Stimulated activated CD4-positive, alpha-beta T cell treated with anti-CD3 and anti-CD28 coated beads, Interleukin-1b, Interleukin-23, amount 100 ng/mL, for 4 hours (primary cell): ENCODE measurements at places on chromosomes 16 and 17.

DNA sequence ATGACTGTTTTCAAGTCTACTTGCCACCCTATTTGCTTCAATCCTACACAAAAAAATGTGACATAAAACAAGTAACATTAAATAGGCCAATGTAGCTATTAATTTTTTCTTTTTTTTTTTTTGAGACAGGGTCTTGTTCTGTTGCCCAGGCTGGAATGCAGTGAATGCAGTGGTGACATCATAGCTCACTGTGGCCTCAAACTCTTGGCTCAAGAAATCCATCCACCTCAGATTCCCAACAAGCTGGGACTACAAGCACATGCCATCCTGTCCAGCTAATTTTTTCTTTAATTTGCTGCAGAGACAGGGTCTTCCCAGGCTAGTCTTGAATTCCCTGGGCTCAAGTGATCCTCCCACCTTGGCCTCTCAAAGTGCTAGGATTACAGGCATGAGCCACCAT is 29.4 kb downstream of the ANKFY1 start:
- DNase-seq: no peak

- no peak for DNase-seq
Measured at GRCh38 chr17:30819971-30820705, 4.4 kb downstream of the CRLF3 start.

GRCh38 chr17:55632236-55632635 is 90.4 kb downstream of the TMEM100 start:
- DNase-seq: no peak

DNA sequence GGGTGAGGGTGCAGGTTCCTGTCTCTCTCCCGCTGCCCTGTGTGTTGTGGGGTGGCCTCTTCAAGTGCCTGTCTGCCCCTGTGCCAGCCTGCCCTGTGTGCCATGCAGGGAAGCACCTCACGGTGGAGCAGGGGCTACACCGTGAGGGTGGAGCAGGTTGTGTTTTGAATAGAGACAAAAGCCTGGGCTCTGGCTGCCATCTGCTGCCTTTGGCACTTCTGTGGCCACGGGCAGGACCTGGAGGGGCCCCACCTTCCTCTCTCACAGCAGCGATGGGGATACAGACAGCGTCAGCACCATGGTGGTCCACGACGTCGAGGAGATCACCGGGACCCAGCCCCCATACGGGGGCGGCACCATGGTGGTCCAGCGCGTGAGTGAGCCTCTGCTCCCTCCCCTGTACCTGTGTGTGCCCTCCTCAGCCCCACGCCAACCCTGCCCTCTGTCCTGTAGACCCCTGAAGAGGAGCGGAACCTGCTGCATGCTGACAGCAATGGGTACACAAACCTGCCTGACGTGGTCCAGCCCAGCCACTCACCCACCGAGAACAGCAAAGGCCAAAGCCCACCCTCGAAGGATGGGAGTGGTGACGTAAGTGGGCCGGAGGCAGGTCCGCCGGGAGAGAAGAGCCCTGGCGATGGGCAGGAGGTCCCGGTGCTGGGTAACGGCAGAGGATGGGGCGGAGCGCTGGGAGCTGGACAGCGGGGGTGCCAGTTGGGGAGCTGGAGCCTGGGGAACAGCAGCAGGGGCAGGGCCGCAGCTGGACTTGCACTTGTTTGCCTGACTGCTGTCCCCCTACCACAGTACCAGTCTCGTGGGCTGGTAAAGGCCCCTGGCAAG is 5.4 kb upstream of the C17orf107 start:
- no peak for DNase-seq

GRCh38 chr17:2343421-2343820 is 6.1 kb downstream of the SGSM2 start:
- no peak for DNase-seq

DNA sequence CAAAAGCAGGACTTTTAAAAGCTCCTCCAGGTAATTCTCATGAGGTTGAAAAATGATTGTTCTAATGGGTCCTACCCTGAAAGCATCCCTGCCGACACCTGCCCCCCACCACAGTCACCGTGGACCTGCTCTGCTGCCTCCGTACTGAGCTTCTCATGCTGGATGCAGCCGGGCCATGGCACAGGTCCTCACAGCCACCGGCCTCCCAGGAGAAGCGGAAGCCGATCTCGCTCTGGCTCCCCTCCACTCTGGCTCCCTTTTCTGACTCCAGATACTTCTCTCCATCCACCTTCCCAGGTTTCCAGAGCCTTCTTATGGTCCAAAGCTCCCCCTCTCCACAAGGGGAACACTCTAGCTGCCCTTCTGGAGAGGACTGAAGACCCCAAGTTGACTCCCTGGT is 10.2 kb downstream of the RPRML start:
- no peak for DNase-seq

DNA sequence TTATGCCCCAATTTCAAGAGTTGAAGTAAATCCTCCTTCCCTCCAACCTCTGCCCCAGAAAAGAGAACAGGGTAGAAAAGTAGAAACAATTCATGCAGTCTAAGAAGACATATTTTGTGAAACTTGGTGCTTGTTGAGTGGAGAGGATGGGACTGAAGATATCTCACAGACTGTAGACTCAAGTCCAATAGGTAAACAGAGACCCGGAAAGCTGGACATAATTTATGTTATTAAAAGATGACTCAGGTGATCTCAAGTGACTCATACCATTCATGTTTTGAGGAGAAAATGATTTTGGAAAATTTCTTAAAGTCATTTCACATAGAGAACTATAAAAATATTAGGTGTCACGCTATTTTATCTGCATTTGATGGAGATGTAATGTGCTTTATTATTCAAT is 203.1 kb upstream of the SOX9 start:
- DNase-seq: no peak

- no peak for DNase-seq
Measured at GRCh38 chr17:73089322-73090317, 2.9 kb downstream of the SLC39A11 start.

DNA sequence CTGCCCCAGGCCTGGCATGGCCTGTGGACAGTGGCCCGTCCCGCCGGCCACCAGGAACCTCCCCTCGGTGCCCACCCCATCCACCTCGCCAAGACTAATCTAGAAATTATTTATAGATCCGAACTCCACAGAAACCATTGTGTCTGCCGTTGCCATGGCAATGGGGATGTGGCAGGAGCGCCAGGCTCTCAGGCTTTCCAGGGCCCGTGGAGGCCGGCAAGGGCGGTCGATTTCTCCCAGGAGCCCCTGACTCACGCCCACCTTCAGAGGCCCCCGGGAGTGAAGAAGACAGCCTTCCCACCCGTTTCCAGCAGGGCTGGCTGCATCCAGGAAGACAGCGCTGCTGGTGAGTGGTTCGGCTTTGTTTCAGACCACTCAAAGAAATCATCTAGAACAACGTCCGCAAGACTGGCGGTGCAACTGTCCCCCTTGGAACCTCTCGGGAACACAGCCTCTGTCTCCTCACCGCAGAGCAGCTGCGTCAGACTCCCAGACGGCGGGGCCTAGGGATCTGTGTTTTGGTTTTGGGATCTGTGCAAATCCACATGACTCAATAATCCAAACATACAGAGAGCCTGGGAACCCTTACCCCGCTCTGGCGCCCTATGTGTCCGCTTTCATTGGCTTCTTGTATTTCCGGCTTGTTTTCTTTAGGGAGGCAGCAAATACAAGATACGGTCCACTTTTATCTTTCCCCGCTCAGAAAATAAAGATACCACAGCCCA is 48.5 kb upstream of the ZCCHC14 start:
- no peak for DNase-seq

- peak; percentile 63 for DNase-seq
Measured at GRCh38 chr17:2814481-2815341, 18.5 kb downstream of the RAP1GAP2 start.

DNA sequence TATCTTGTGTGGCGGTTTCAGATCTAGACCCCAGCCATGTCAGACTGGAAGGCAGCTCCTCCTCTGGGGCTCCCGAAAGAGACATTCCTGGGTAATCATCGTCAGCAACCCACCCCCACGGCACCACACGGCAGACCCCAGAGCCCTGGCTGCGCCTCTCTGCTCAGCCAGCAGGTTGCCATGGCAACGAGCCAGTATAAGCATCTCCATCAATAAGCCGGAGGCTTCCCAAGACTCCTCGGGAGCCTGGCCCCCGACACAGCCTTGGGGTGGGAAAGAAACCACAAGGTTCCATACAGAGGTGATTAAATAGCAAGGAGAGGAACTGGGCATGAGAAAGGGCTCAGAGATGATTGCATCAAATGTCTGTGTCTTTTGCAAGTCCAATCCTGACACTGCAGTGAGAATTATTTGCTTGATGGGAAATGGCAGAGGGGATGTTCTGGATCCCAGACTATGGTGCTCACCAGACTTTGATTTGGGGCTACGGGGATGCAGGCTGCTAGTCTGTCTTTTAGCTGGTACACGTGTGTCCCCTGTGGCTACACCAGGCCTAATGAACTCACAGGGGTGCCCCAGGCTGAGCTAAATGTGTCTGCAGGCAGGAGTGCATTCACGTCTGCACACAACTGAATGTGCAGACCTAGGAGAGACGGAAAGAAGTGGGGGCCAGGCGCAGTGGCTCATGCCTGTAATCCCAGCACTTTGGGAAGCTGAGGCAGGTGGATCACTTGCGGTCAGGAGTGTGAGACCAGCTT is 320.5 kb upstream of the TNRC6C start:
- DNase-seq: no peak

- DNase-seq: no peak
Measured at GRCh38 chr16:56163938-56164337, 27.4 kb upstream of the GNAO1 start.

GRCh38 chr17:55811536-55811935 is 60.7 kb downstream of the PCTP start:
- DNase-seq: no peak

DNA sequence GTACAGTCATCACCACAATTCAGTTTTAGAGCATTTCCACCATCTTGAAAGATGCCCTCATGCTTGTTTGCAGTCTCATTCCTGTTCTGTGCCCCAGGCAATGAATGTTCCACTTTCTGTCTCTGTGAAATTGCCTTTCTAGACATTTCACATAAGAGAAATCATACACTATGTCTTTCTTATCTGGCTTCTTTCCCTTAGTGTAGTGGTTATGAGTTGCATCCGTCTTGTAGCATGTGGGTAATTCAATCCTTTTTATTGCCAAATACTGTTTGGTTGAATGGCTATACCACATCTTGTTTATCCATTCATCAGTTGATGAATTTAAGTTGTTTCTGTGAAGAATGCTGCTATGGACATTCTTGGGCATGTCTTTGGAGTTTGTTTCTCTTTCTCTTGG is 132.5 kb upstream of the PLCG2 start:
- no peak for DNase-seq

GRCh38 chr16:2933701-2934100 is 22.0 kb downstream of the FLYWCH1 start:
- DNase-seq: no peak

DNA sequence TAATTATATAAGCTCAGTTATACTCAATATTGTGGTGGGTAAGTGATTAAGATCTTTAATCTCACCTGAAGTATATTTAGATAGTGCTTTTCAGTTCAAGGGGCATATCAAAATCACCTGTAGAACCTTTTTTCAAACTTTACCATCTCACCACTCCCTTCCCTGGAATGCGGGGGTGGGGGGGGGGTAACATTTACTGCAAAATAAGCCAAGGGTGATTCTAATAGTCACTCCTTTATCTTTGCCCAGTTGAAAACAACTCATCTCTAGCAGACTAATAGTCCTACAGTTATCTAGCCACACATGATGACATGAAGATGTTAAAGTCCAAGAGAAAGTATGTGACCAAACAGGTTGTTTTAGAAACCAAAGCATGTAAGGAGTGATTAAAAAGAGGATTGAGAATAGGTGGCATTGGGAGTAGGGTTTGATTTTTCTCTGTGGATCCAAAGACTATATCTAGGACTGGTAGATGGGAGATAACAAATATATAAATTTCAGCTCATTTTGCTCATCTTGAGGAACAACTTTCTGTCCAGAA is 21.5 kb downstream of the LPCAT2 start:
- DNase-seq: no peak

- DNase-seq: no peak
Measured at GRCh38 chr16:3054965-3055733, 8.8 kb downstream of the MMP25 start.

- DNase-seq: peak; percentile 90
Measured at GRCh38 chr17:19977293-19978208, at the start of gene AKAP10. Gene AKAP10, minus strand, starts transcription at chr17:19977828. Its CDS starts 149 bp downstream, at chr17:19977679.

GRCh38 chr17:64115043-64115698 is 14.8 kb downstream of the ERN1 start:
- DNase-seq: no peak

- DNase-seq: no peak
Measured at GRCh38 chr16:65120831-65121721, 787 bp downstream of the CDH11 start.

DNA sequence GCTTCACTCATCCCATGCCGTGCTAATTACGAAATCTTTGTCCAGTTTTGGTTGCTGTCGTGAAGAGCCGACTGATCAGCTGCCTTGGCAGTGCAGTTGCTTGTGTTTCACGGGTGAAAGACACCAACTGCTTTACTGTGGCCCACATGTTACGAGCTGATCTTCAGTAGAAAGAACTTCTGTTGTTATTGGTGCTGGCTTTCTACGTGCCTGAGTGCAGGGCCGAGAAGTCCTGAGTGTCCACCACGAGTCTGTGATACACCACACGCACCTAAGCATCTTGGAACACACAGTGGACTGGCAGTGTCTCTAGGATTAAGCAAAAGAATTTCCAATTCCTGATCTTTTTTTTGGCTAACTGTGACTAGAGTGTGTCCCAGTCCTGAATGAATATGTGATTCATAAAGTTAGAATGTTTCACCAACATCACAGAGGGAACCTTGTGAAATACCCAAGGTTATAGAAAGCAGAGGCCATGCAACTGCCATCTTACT is 70.4 kb upstream of the CLEC18A start:
- no peak for DNase-seq

- DNase-seq: no peak
Measured at GRCh38 chr16:25210758-25211157, 6.0 kb upstream of the AQP8 start.

GRCh38 chr17:75821552-75821951 is 22.7 kb downstream of the UNC13D start:
- DNase-seq: no peak

- no peak for DNase-seq
Measured at GRCh38 chr16:14549789-14550153, 80.3 kb downstream of the PARN start.

GRCh38 chr17:77363821-77364361 is 223.1 kb downstream of the SEC14L1 start:
- DNase-seq: no peak

- DNase-seq: peak; percentile 56
Measured at GRCh38 chr16:30902029-30902972, 5.9 kb downstream of the CTF1 start.

DNA sequence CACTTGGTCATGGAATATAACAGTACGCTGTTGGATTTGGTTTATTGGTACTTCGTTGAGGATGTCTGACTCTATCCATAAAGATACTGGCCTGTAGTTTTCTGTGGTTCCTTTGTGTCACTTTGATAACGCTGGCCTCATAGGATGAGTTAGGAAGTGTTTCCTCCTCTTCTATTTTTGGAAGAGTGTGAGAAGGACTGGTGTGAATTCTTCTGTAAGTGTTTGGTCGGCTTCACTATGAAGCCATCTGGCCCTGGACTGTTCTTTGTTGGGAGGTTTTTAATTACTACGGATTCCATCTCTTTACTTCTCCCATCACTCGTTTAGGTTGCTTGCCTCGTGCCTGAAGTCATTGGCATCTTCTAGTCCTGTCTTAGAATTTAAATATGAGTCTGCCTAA is 117.3 kb downstream of the OR1D5 start:
- no peak for DNase-seq

GRCh38 chr16:30950516-30951065 is 1.7 kb downstream of the ORAI3 start:
- DNase-seq: no peak
